ENCODE measurements at places on chromosomes 3 and 15. TPM values are rescaled to one million over a fixed set of nuclear protein-coding genes. Genes with fewer than 3 reads are reported as not detected.
A peak's percentile ranks its signal among the peaks of the same experiment; 100 is the strongest.

DNA sequence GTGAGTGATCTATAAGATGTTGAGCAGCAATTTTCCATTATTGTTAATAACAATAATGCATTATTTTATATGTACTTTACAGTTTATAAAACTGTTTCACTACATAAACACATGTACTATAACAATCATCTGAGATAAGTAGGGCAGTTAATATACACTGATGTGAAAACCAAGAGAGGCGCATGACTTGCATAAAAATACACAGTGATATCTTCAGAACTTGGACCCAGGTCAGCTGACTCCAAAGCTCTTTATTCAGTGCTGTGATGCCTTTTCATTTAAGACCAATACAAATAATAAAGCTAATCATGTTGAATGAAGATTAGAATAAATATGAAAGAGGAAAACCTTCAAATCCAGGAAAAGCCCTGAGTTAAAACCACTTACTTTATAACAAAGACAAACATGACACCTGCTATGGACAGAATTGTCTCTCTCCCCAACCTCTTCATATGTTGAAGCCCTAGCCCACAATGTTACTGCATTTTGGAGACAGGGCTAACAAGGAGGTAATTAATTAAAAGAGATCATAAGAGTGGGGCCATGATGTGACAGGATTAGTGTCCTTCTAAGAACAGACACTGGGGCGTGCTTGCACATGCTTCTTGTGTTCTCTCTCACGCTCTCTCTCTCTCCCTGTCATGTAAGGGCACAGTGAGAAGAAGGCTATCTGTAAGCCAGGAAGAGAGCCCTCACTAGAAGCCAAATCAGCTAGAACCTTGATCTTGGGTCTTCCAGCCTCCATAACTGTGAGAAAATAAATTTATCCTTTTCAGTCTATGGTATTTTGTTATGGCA, 55.8 kb upstream of the TSPAN3 start:
- DNase-seq: no peak

DNA sequence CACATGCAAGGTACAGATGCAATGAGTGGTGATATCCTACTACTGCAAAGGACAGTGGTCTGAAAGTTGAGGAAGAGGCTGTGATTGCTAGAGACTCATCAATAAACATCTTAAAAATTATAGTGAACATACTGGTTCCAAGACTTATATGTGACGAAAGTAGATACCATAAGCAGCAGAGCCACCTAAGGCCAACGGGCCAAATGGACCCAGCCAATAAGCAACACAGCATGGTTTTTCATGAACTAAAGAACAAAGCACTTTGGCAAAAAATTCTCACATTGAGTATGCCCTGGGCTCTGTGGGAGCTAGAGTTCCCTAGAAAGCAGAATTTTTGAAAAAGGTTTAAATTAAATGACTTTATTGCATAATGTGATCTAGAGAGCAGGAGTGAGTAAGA, 272.1 kb downstream of the SI start:
- DNase-seq: no peak

- DNase-seq: no peak
Measured at GRCh38 chr3:43861635-43862034, 170.9 kb downstream of the ABHD5 start.

- DNase-seq: peak; percentile 69
Measured at GRCh38 chr3:181709537-181710279, 2.0 kb upstream of the SOX2 start.

DNA sequence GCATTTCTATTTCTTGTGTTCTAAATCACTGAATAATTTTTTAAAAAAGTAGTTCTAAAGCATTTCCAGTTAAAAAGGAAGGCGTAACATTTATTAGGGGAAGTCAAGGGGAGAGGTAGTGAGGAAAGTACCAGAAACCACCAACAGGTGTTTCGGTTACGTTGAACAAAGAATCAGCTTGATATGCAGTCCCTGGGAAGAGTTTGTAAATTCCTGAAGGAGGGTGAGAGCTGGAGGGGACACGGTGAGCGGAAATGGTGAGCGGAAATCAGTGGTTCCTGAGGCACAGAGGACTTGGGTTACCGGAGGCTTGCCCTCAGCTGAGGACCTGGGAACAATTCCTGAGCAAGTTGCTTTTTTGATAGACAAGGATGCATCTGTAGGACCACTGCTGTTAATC, 17.8 kb downstream of the MAP2K1 start:
- no peak for DNase-seq

DNA sequence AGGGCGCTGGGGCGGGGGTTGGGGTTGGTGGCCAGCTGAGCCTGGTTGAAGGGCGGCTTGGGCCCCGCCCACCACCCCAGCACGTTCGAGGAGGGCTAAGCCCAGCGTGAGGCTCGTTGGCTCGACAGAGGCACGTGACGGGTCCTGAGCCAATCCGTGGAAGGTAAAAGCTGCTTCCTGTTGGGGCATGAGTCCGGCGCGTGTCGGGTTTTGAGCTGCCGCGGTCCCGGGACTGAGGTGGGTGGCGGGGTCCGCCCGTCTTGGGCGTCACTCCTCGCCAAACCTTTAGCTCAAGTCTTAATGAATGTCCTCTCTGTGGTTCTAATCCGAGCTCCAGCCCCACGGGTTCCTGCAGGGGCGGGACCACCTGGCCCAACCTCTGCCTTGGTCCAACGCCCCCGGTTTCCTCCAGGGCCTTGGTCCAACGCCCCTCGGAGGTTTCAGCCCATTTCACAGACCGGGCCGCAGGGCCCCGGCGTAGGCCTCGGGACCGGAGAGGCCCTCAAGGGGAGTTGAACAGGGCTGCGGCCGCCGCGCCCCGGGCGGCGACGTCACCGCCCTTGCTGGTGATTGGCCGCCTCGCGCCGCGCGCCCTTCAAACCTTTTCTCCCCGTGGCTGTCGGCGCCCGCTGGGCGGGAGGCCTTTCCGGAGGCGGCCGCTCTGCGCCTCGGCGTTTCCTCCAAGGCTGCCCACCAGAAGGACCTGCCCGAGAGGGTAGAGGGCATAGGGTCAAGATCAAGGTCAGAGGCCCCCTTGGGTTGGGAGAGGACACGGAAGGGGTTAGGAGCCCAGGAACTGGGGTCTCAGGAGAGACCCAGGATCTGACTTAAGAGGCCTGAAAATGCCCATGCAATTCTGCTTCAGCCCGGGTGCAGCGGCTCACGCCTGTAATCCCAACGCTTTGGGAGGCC, at the start of gene RCCD1:
Gene RCCD1 (plus strand): TSS at position 173 of the 912 bp plus-strand sequence. CDS start 1,851 bp downstream, outside the sequence.
- DNase-seq: peak; percentile 94

GRCh38 chr3:6180171-6180570, 680.7 kb upstream of the GRM7 start:
- DNase-seq: no peak

DNA sequence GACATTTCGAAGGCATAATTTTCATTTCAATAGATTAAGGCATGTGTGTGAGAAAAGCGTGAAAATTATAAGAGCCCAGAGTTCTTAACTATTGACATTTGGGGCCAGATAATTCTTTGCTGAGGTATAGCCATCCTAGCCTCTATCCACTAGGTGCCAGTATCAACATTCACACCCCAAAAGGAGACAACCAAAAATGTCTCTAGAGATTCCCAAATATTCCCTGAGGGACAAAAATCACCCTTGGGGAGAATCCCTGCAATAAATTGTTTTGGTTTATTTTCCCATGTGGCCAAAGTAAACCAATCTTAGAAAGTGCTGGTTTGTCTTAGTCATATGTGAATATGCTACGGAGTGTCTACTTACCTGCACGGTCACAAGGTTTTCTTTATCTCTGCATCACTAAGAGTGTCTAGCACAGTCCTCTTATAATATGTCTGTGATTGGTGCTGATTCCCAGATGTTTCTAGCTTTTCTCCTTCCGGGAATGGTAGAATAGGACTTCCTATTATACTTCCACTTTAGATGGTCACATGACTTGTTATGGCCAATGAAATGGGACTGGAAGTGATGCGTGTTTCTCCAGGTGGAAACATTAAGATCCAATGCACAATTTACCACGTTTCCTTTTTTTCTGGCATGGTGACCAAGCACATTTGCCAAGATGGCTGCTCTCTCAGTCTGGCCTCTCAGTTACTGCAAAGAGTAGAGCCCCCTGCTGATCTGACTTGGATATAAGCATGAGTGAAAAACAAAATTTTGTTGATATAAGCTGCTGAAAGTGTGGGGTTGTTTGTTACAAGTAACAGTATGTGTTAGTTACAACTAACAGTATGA, 8.0 kb upstream of the KBTBD8 start:
- peak; percentile 17 for DNase-seq

- DNase-seq: no peak
Measured at GRCh38 chr3:195834675-195835583, 23.2 kb upstream of the MUC4 start.

ADAMTS9 gene
- 96.7 TPM for polyA plus RNA-seq

RYR3 gene
- polyA plus RNA-seq: not detected

- DNase-seq: no peak
Measured at GRCh38 chr3:197311591-197311990, 13.2 kb upstream of the DLG1 start.

GRCh38 chr3:21889166-21889565, 138.2 kb upstream of the ZNF385D start:
- no peak for DNase-seq

DNA sequence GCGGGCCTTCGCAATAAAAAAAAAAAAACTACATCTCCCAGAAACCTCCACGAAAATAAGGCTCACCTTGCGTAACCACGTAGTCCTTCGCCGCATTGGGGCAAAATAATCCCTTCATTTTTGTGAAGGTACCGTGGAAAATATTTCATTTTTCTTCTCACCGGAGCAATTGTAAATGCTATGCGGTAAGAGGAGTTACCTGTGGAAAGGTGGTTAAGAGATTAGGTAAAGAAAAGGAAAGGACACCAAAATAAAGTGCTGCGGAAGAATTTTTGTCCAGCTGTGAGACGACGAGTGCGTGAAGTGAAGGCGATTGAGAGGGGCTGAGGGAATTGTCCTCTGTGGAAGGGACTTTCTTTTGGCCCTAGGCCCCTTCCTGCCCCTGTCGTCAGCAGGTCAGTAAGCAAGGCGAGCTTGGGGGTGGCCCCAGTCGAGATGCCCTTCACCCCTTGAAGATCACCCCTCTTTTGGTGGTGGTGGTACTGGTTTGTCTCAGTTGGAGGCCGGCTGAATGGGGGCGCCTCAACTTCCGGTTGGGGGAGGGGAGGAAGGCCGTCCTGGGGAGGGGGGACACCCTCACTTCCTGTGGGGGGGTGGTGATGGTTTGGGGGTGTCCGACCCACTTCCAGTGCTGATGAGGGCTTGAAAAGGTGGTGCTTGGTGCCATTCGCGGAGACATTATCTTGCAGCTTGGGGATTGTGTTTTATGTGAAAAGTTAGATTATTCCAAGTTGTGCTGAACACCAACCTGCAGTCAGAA, at the start of gene HMG20A:
Gene HMG20A (plus strand): TSS at position 279 of the 760 bp plus-strand sequence. CDS start 37,520 bp downstream, outside the sequence.
- no peak for DNase-seq

DNA sequence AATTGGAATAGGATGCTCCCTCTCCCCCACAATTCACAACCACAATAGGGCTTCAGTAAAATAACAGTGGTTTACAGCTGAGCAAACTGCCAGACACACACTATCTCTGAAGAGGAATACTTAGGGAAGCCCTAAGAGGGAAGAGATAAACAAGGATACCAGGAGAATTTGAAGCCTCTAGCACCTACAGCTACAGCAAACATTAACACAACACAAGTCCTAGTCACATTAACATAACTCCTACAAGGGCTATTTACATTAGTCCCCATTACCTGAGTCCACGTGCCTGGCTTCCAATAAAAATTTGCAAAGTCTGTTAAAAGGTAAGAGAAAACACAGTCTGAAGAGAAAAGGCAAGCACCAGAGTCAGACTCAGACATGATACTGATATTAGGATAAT, 346.9 kb upstream of the CDIN1 start:
- DNase-seq: no peak

- no peak for DNase-seq
Measured at GRCh38 chr15:34724481-34724880, 30.3 kb downstream of the GJD2 start.

DNA sequence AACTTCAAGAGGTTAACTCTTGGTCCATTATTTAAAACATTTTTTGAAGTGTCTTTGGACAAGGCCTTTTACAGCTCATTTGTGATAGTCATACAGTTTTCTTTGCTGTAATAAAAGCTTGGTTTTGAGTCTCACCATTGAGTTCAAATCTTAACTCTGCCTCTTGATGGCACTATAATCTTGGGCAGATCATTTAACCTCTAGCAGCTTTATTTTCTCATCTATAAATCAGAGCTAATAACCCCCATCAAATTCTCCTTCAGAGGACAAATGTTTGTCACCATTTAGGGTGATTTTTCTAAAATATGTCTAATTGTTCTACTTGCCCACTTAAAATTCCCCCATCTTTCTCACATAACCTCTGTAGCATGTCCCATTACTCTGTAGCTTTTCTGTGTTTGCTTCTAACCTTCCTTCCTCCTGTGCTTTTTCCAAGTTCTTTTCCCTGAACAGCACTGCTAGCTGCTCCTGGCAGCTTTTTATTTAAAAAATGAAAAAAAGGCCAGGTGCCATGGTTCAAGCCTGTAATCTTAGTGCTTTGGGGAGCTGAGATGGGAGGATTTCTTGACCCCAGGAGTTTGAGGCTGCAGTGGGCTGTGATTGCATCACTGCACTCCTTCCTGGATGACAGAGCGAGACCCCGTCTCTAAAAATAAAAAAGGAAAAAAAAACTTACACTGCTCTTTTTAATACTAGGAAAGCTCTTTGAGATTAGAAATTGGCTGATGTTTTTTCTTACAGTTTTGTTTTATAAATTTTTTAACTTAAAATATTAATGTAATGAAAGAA, 28.5 kb downstream of the UBE2E1 start:
- no peak for DNase-seq

DNA sequence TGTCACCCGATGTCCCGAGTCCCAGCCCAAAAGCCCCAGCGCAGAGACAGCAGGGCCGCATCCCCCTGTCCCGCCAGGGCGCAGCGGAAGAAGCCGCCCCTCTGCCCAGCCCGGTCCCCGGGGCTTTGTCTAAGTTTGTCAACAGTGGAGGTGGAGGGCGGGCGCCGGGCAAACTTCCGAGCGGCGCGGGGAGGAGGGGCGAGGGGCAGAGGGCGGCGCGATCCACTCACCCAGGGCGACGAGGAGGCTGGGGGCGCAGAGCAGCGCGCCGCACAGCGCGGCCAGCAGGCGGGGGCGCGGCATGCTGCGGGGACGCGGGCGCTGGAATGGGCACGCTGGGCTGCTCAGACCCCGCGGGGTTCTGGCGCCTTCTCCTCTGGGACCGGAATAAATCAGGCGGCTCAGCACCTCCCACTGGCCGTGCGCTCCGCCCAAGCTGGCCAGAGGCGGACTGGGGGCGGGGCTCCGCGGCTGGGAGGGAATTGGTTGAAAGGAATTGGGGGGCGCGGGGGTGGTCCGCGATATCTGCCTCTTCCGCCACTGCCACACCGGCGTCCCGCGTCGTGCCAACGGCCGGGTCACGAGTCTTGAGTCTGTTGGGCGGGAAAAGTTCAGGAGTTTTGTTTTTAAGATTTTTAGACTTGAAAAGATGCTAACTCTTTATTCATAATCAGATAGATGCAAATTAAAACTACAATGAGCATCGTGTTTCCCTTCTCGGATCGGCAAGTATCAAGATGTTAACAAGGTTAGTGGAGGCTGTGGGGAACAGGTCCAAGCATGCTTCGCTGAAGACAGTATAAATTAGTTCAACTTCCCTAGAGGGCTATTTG, at the start of gene MFGE8:
Gene MFGE8 (minus strand): TSS at position 363 of the 833 bp plus-strand sequence. CDS start 60 bp downstream, at position 303.
- peak; percentile 73 for DNase-seq

GRCh38 chr15:101019366-101019896, 100.3 kb downstream of the LRRK1 start:
- no peak for DNase-seq
